ENCODE measurements at places on chromosomes 3 and 15.

GRCh38 chr3:195082811-195083210, 188.1 kb downstream of the XXYLT1 start:
- no peak for DNase-seq

GRCh38 chr15:25385986-25386385, 52.8 kb downstream of the UBE3A start:
- DNase-seq, result no peak

DNA sequence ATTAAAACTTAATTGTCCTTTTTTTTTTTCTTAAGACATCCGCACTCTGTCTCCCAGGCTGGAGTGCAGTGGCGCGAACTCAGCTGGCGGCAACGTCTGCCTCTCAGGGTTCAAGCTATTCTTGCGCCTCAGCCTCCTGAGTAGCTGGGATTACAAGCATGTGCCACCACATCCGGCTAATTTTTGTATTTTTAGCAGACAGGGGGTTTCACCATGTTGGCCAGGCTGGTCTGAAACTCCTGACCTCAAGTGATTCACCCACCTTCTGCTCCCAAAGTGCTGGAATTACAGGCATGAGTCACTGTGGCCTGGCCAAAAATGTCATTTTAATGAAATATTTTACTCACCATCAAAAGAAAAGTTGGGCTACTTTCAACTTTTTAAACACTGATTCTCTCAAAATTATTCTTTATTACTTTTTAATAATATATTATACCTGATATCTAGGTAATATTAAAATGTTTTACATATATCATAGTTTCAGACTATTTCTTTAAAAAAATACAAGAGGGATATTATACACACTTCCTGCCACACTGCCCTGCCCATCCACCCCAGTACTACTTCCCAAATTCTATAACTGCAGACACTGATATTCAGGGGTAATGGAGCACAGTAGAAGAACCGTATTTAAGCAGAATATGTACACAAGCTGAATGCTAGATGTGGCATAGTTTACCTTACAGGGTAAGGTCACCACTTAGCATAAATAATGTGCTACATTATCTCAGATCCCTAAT, 723.9 kb upstream of the ZNF385D start:
- peak; percentile 45 for DNase-seq

- no peak for DNase-seq
Observed at GRCh38 chr15:29086891-29087290, 182.7 kb downstream of the NSMCE3 start.

All from fibroblast of skin of right quadriceps (primary cell).